ENCODE measurements at places on chromosomes 11 and 22.

DNA sequence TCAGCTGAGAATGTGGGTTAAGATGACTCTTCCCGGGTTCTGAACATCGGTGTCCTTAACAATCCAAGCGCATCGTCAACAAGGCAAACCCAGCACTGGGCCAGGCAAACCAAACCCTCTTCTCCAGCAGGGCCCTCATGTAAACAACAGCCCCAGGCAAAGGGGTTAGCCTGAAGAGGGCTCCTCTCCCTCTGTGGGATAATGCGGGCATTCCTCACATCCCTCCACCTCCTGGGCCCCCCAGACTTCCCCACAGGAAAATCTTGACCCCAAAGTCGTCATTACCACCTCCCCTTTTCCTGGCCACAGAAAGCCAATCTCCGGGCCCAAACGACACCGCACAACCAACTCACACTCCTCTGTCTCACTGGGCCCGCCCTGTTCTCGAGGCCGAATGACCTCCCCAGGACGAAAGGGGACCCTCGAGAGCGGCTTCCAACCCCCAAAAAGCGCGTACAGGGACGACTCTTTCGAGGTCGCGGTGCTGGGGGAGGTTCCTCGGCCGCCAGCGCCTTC is 566 bp downstream of the DDB1 start:
- no peak for DNase-seq

GRCh38 chr22:46122511-46122971 is 27.8 kb upstream of the PPARA start:
- peak; percentile 24 for DNase-seq

DNA sequence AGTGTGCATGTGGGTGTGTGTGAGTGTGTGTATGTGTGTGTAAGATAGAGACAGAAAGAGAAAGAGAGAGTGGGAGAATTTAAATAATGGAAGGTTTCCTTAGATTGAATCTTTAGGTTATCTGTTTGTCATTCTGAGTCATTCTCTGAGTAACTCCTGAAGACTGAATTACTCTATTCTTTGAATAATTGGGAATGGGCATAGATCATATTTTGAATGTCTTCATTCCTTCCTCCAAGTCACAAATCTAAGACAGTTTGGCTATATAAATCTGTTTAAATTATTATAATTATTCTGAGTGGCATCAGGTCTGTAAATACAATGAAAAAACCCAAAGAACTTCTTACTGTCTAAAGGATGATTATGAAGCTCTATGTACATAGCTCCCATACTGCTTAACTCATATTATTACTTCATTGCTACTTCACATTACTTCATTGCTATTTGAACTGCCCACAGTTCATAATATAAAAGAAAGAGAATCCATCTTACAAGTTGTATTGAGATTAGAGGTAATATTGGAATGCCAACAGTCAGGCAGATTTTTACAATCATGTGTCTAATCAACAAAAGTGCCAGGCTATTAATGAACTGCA is 346.6 kb upstream of the CCDC179 start:
- DNase-seq: no peak

DNA sequence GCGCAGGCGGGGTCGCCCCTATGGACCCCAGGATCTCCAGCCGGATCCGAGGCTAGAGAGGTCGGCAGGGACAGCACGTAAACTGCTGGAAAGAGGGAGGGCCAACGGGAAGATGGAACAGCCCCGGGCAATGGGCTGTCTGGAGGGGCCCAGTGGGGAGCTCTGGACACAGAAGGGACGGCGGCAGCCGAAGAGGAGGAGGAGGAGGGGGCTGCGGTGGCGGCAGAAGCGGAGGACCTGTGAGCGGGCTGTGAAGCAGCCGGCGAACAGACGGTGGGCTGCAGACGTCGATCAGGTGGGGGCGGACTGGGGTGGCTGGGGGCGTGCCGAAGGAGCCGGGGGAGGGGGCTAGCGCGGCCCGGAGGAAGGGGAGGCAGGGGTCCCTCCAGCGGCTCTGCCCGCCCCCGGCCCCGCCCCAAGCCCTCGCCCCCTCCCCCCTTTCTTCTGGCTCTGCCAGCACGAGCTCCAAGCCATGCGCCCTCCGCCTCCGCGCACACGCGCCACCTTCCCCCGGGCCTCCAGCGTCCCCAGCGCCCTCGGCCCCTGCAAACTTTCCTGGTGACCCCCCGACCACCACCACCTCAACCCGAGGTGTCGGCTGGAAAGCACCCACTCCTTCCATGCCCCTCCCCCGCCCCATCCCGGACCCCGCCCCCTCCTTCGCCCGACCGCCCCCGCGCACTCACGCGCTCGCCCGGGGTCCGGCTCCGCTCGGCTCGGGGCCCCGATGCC is 432 bp downstream of the TNKS1BP1 start:
- DNase-seq: no peak

DNA sequence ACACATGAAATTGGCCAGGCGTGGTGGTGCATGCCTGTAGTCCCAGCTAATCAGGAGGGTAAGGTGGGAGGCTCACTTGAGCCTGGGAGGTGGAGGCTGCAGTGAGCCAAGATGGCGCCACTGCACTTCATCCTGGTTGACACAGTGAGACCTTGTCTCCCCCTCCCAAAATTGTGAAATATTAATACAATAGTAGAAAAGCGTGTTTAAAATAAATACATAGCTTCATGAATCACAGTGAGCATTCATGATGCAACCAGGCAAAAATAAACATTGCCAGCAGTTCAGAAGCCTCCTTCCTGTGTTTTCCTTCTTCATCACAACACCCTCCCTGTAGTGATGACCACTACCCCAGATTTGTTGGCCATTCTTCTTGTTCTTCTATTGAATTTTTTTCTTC is 4.3 kb upstream of the TEAD1 start:
- no peak for DNase-seq

DNA sequence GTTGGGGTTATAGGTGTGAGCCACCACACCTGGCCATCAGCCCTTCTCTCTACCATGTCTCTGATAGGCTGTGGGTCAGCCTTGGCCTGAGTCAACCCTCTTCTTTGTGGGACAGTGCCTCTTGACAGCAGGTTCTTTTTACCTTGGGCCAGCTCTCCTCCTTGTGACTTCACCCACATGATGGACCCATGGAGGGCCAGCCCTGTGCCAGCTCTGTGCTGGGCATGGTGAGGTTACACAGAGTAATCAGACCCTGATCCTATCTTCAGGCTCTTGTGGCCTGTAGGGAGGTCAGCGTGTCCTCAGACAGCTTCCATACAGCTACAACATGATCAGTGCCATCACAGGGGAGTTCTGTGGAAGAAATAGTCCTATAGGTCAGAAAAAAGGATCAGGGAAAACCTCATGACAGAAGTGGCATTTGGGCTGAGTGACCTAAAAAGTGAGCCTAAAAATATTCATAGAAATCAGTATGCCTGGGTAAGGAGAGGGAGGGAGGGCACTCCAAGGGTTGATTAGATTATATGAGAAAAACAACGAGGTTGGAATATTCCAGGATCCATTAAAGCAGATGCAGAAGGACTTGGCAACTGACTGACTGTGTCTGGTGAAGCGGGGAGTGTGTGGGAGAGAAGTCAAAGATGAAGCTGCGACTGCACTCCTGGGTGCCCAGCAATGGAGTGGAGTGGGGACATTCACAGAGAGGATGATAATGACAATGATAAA is 17.1 kb downstream of the OTOG start:
- DNase-seq: no peak

GRCh38 chr11:14566331-14567063 is 46.3 kb upstream of the PSMA1 start:
- DNase-seq: no peak

DNA sequence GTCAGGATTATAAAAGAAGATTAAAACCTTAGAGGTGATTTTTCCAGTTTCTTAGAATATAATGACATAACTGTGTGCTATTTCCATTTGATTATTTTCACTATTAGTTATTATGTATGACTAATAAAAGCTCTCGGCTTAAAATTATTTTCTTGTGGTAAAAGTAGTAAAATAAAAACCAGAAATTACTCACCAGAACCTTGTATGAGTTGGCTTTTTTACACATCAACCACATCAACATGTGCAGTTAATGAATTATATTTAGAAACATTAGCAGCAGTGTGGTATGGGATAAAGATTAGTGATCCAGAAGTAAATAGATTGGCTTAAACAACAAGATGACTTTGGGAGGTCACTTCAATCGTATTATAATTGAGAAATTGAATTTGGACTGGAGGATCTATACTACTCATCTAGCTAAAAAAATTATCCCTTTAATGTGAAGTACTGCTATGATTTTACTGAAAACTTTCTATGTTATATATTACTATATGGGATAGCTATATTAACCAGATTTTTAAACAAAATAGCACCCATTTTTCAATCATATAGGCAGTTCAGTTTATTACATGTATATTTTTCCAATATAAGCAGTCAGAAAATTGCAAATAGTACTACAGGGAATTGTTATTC is 2.8 kb upstream of the BCO2 start:
- DNase-seq: no peak

DNA sequence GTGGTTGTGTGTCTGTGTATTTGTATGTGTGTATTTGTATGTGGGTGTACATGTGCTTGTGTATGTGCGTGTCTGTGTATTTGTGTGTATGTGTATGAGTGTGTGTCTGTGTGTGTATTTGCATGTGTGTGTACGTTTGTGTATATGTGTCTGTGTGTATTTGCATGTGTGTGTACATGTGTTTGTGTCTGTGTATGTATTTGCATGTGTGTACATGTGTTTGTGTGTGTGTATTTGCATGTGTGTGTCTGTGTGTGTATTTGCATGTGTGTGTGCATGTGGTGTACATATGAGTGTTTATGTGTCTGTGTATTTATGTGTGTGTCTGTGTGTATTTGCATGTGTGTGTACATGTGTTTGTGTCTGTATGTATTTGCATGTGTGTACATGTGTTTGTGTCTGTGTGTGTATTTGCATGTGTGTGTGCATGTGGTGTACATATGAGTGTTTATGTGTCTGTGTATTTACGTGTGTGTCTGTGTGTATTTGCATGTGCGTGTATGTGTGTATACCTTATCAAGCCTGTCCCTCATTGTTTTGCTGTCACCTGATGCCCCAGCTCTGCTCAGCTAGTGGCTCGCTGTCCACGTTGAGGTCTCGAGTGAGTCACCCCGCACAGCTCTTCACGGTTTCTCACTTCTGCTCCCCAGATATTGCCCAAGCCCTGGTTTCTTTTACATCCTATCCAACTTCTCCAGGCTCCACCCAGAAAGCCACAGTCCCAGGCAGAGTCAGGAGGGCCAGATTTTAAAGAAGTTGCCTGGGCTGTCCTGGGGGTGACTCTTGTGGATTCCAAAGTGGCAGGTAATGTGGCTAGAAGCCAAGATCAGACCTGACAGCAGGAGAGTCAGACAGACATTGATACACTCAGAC is 15.2 kb downstream of the MB start:
- no peak for DNase-seq

DNA sequence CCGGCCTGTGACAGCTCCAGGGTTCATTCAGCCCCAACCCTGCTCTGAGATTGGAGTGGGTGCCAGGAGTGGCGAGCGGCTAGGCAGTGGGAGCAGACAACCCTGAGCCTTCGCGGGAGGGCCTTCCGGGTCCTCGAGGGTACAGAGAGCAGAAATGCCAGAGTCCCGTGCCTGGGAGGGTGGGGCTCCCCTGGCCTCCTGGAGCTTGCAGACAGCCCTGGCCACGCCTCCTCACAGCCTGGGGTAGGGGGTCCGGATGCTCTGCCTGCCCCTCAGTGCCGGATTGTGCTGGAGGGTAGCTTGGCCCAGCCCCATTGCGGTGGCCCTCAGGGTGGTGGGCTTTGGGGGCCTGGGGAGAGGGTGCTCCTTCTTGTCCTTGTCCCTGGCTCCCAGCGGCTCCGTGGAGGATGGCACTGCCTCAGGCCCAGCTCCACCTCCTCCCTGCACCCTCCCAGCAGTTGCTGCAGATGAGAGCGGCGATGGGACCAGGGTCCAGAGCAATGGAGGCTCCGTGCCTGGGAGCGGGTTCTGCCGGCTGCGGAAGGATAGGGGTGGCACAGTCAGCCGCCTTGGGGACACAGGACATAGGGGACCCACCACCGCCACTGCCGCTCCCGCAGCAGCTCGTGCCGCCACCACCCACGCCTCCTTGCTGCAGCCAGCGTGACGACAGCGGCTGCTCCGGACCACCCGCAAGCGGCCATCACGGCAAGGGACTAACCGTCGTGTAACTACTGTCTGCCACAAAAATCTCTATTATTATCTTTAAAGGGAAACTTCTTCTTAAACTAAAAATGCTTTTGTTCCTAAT is 34.9 kb upstream of the OR10G7 start:
- no peak for DNase-seq
